NCI-H2171 treated with DMSO at 0.1 percent for 48 hours (cell line): ENCODE measurements at places on chromosomes 12 and 14.

DNA sequence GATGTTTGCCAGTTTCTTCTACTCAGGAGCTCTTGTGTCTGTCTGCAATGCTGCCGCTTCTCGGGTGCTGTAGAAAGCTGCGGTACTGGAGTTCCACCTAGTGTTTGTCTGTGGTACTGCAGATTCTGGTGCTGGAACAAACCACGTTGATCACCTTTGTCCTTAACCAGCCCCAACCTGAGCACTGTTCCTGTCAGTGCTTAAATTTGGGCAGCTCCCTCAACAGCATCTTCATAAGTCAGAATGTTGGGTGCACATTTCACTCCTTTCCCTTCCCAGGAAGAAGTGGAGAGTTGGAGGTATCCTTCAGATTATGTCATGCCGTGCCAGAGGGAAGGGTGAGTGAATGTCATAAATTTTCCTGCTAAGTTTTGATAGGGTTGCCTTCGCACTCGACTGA, 48.7 kb upstream of the LALBA start:
- peak; percentile 75 for DNase-seq

DNA sequence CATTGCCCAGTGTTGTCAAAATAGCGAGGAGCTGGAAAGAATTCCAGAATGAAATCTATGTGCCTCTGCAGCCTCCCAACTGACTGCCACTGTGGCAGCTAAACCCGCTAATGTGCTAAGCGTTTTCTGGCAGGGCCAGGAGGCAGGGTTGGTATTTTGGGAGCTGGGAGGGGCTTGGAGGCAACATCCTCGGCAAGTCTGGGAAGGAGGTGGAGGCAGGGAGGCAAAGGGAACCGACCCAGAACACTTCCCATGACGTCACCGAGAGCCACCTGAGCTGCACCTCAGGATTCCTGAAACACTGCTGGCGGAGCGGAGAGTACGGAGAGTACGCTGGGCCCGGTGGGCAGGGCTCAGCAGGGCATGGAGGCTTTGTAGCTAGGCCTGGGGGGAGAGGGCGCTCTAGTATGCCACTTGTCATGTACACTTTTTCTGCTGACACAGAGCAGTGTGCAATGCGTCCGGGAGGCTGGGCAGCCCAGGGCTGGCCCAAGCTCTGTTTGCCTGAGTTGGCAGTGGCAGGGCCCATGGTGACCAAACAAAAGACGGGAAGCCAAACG, 81.5 kb downstream of the DPF3 start:
- DNase-seq: no peak

DNA sequence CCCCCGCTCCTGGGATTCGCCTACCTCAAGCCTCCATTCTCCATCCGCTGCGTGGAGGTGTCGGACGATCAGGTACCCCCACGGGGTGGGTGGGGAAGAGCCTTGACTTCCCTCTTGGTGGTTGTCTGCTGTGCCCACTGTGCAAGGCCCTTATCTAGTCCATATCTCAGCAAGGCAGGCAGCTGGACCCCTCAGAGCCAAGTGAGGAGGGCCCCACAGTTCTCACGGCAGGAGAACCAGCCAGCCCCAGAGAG, 39.9 kb downstream of the MMAB start:
- no peak for DNase-seq

- no peak for DNase-seq
Observed at GRCh38 chr14:83814896-83815295, 1715.0 kb upstream of the FLRT2 start.

DNA sequence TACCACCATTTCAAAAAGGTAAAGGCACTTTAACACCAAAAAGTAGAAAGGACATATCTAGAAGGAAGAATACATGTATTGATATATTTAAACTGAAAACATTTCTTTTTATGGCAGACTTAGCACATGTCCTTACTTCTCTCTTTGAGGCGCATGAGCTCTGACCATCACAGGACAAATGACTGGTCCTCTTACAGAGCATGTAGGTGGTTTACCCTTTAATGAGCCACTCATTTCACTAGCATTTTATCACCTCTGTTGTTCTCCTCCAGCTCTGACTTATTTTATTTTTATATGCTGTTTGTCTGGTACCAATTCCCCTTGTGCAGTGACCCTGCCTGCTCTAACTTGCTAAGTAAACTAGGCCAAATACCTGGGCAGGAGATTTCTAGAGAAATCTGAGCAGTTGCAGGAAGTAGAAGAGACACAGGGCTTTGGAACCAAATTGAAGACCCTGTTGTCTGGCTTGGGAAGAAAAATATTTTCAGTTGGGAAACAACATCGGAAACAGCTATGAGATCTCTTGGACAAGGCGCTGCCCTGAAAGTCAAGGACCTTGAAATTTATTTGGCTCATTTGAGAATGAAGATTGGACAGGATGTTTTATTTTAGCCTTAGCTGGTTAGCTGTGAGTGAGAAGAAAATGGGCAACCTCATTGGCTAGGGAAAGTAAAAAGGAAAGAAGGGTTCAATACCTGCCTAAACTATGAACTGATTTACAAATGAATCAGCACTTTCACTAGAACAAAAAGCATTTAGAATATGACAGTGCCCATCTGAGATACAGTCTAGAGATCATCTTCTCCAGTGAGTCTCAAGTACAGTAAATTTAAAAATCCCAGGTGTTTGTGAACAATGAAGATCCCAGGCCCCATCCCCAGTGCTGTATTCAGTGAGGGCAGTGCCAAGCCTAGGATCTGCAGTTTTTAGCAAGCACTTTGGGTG, 374.4 kb downstream of the ZFP36L1 start:
- DNase-seq: no peak

GRCh38 chr14:90061685-90062126, at the start of gene KCNK13:
Gene KCNK13, plus strand, starts transcription at chr14:90061994. Its CDS starts 212 bp downstream, at chr14:90062206.
- DNase-seq: peak; percentile 41

GRCh38 chr12:102465762-102466560, 14.4 kb downstream of the IGF1 start:
- DNase-seq: no peak

DNA sequence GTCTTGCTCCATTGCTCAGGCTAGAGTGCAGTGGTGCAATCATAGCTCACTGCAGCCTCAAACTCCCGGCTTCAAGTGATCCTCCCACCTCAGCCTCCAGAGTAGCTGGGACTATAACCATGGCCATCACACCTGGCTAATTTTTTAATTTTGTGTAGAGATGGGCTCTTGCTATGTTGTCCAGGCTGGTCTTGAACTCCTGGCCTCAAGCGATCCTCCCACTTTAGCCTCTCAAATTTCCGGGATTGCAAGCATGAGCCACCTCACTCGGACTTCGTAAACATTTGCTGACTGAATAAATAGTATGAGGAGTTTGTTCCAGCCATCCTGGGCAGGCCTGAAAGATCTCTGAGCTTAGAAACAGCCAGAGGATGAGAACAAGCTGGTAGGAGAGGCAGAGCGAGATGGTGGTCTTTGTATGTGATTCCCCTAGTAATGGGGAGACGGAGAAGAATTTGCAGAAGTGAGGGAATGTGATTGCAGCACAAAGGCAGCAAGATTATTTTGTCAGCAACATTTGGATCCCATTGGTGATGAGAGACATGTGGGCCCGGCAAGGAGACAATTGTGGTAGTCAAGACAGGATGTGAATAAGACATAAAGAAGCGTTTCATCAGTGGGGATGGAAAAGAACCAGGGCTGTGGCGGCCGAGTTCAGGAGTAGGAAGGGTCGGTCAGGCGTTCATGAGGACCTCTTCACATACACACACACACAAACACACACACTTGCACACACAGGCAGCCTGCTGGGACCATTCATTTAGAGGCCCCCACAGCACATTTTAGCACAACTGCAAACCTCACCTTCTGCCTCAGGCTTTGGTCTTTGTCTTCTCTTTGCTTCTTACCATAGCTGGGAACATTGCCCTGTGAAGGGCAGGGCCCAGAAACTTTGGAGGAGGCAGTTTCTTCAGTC, 155.5 kb downstream of the ZFP36L1 start:
- no peak for DNase-seq

DNA sequence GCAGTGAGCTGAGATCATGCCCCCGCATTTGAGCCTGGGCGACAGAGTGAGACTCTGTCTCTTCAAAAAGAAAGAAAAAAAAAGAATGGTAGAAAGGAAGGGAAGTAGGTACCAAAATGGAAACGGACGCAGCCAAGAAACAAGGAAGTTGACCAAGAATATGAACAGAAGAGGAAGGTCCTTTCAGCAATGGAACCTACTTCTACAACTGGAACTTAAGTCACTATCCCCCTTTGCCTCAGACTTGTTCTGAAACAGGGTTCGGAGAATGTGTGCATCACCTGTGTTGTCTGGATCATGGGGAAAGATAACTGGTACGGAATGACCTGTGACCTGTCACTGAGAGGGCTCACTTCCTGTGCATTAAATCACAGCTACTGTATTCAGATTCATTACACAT, 43.9 kb upstream of the RNASE1 start:
- DNase-seq: no peak

DNA sequence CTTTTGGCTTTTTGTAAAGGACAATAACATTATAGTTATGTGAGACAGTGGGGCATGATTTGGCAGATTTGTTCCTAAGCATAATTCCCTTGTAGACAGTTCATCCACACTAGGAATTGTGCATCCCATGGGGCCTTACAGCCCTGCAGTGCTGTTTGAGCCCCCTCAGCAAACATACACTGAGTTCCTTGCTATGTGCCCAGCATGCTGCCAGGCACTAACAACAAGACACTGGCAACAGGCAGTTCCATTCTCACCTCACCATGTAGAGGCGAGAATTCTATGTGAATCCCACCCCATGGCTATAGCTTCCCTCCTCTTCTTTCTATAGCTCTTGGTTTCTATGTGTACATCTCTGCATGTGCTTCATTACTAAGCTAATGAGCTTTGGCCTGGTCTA, 1.9 kb downstream of the THTPA start:
- no peak for DNase-seq

GRCh38 chr12:44021471-44021971, 185.6 kb downstream of the TMEM117 start:
- DNase-seq: no peak

- DNase-seq: no peak
Observed at GRCh38 chr14:52852810-52853521, 61.6 kb upstream of the GNPNAT1 start.

GRCh38 chr14:20830831-20831230, 28.2 kb upstream of the RNASE1 start:
- no peak for DNase-seq

DNA sequence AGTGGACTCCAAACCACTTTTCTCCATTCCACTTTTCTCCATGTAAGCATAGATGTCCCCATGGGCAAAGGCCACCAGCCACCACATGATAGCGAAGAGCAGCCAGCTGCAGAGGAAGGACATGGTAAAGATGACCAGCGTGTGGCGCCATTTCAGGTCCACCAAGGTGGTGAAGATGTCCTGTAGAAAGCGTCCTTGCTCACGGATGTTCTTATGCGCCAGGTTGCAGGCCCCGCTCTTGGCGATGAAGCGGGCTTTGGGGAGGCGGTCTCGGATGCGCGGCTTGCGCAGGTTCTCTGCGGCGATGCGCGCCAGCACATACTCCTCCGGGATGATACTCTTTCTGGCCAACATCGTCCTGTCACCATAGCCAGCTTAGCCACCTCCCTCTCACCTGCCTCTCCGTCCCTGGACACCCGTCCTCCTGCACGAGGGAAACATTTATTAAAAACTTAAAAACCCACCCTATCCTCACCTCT, 1.2 kb downstream of the KCNJ8 start:
- no peak for DNase-seq

GRCh38 chr14:73616831-73617230, 4.5 kb downstream of the ACOT6 start:
- DNase-seq: no peak

DNA sequence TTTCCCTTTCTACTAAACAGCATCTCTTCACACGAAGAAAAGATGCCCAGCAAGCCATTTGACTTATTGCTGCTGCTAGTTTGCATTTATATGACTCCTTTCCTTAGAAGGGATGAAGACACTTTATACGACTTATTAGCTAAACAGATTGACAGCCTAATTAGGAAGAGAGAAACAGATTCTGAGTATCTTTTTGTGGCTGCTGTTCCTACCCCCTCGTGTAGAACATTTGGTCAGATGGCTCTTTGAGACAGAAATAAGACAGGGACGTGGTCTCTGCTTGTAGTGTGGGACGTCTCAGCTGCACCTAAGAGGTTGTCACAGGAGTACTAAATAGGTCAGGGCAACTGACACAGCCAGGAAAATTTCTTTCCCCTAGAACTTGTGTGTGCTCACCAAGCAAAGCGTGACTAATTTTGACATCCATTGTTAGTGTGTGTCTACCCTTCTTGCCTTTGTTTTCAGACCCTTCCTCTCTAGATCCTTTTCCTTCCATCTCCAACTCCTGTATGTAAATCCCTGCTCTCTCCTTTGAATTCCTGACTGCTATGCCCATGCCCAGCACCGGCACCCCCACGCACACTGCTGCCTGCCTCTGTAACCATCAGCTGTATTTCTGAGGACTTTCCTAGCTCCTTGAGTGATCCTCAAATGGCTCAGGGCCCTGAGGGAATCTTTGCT, 83.2 kb downstream of the DAD1 start:
- DNase-seq: no peak

- DNase-seq: no peak
Observed at GRCh38 chr12:69988481-69989321, 163.7 kb downstream of the MYRFL start.

DNA sequence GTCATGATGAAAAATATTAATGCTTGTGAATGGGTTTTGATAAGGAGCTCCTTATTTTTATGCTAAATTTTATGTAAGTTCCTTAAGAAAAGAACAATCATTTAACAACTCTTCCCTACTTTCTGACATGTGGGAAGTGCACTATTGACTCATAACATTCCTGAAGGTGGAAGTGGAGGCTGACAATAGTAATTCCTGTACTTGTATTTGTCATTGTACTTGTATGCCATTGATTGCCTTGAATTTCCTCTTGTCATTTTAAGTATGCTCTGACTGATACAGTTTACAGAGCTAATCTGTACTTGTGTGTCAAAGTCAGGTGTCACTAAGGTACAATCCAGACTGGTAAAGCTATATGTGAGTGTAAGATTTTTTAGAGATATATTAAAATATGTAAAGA, 440.0 kb downstream of the SLC16A7 start:
- no peak for DNase-seq

- no peak for DNase-seq
Observed at GRCh38 chr12:116736962-116737773, 701 bp downstream of the SPRING1 start.

GRCh38 chr12:56723889-56724700, 1.0 kb downstream of the NACA start:
- DNase-seq: no peak

DNA sequence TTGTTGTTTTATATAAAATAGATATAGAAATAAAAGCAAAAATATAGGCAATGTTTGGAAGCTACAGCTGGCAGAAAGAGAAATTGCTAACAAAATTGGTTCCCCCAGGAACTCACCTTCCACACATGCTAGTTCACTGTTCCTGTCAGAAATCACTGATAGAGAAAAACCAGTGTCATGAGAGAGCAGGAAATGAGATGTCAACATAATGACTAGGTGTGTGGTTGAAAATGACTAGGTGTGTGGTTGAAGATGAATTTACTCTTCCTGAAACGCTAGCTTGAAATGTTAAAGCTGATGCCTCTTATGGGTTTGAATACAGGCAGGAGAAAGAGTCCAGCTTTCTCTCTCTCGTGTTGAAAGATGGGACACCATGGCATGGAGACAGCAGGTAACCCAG, 216.3 kb downstream of the C12orf42 start:
- DNase-seq: no peak

- no peak for DNase-seq
Observed at GRCh38 chr12:104434129-104434528, 22.6 kb upstream of the CHST11 start.
